Mucosa of gallbladder (tissue), 1 donor: ENCODE measurements at places on chromosomes 7 and 10.

- no peak for DNase-seq
Observed at GRCh38 chr7:100565133-100565571, 8.5 kb downstream of the SAP25 start.

- DNase-seq, result no peak
Observed at GRCh38 chr7:12913002-12913401, 225.6 kb downstream of the ARL4A start.

DNA sequence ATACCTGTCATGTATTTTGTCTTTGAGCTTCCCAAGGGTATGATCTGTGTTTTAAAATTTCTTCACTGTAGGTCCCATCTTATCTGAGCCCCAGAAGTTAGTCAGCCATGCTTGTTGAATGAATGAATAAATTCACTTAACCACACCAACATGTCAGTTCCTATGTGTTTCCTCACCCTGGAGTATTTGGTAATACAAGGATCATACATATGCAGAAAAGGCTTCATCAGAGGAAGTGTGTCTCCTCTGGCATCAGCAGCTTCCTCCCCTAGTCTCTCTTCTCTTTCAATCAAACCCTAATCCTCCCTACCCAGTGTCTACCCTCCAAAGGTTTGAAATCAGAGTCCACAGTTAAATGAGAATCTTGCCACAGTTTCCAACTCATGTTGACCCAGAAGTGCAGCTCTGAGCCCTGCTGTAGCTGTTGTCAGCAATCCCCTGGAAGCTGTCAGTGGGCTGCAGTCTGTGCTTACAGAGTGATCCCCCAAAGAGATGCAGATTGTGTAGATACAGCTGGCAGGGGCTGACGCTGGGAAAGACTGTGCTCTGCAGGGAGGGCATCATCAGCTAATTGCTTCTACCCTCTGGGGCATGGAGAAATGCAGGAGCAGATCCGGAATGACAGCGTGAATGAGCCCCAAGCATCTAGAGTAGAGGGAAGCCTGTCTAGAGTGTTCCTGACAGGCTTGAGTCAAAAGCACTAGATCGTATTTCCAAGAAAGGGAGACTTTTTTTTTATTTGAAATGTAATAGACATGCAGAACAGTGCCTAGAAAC lies 105.0 kb upstream of the WDR11 start:
- DNase-seq, result no peak

DNA sequence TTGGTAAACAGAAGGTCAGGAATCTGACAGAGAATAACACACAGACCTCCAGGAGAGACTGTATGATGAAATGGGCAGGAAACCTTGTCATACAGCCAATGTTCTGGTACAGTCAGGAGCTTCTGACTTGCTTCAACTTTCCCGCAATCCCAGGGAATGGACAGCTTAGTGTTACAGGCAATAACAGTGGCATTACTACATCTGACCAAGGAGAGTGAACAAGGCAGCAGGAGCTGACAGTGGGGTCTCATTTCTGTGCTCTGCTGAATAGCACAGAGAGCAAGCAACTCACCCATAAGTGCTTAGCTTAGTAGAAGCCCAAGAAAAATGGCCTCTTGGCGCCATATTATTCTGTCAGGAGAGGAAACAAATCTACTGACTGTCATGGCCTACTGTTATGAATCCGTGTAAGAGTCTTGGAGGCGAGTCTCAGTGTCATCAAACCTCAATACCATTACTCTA lies 186.2 kb upstream of the MTPN start:
- DNase-seq, result no peak

DNA sequence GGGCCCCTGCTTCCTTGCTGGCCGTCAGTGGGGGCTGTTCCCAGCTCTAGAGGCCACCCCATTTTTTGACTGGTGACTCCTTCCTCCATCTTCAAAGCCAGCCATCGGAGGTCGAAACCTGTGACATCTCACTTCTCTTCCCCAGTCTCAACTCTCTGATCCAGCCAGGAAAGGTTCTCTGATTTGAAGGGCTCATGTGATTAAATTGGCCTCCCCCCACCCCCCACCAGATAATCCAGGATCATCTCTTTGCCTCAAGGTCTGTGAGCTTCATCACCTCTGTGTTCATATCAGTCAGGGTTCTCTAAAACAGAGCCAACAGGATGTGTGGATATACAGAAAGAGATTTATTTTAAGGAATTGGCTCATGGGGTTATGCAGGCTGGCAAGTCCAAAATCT lies 5.6 kb upstream of the RAMP3 start:
- DNase-seq, result no peak

DNA sequence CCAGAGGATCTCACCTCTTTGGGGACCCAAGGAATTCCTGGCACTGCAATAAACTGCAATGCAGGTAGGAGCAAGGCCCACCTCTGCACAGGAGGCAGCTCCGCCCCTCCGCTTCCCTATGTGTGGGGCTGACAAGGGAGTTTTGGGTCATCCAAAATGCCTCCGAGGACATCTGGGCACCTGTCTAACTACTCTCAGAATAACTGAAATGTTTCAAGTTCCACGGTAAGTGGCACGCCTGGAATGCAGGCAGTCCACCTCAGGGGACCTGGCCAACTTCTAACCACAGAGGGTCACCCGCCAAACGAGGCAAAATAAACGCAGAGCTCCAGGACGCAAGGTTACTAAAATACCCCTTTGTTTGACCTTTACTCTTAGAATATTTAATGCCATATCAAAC lies 102.5 kb downstream of the FGFR2 start:
- no peak for DNase-seq

DNA sequence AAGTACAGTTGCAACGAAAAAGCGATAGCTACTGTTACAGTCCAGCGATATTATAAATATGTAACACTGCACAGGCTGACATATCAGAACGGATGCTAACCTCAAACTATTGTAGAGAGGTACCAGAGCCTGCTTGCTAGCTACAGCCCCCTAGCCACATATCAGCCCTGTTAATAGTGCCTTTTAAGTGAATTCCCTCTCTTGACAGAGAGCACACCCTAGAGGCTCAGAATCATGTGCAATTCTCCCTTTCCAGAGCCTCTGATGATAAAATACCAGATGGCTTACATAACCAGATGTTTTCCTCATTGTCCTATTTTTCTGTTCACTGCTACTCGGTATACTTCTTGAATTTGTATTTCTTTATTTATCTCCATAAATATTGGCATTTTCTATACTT lies 960.7 kb upstream of the CELF2 start:
- no peak for DNase-seq

DNA sequence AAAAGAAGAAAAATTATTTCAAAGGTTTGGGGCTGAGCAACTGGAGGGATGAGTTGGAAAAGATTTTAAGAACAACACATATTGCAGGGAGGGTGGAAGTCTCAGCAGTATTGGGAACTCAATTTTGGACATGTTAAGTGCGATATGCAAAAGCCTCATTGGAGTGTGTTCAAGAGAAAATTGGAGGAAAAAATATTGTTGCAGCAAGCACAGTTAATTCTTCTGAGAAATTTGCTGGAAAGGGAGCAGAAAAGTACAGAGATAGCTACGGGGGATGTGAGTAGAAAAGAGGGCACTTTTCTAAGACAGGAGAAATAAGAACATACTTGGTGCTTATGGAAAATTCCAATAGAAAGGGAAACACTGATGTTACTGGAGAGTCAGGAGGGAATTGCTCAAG lies 59.8 kb upstream of the MAGI2 start:
- DNase-seq, result no peak

DNA sequence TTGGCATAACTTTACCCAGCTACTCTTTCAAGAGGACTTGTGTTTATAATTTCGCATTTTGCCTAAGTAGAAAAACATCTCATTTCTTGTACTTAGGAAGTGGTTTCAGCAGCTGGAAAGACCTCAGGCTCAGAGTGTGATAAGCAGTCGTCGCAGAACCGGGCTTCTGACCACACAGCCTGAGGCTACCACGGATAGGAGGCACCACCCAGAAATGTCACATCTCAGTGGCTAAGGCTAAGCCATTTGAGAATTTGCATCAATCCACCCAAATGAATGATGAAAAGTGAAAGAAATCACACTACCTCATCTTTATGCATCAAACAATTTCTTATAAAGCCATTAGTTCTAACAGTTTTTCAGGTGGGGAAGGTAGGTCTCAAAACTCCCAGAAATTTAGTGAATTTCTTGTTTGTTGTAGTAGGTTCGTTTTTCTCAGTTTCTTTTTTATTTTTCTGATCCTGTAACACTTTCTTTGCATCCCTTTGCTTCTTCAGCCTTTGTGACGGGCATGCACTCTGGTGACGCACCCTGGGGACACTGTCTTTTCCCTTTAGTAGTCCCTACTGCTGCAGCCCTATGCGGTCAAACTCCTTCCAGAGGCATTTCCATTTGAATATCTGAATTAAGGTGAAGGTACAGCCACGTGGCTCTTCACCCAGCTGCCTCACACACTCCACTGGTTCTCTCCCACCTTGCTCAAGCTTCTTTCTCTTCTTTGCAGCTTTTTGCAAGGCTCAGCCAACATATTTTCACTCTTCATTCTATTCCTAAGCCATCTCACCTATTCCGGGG lies 68.5 kb downstream of the MAP3K8 start:
- DNase-seq, result peak; percentile 28

DNA sequence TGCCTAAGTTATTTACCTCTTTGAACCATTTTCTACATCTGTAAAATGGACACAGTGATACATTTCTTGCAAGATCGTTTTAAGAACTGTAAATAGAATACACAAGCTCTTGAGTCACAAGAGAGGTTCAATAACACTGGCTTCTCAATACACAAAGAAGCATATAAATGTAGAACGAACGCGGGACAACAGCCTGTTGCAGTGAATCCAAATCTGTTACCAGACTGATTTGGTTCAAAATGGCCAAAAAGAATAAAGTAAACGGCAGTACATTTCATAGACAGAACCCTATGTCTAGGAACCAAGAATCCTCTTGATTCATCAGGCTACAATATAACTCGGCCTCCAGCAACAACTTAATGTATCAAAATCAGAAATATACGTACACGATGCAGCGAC lies 701 bp downstream of the MTPAP start:
- no peak for DNase-seq

- DNase-seq, result no peak
Observed at GRCh38 chr10:96860631-96861277, 28.7 kb downstream of the LCOR start.

DNA sequence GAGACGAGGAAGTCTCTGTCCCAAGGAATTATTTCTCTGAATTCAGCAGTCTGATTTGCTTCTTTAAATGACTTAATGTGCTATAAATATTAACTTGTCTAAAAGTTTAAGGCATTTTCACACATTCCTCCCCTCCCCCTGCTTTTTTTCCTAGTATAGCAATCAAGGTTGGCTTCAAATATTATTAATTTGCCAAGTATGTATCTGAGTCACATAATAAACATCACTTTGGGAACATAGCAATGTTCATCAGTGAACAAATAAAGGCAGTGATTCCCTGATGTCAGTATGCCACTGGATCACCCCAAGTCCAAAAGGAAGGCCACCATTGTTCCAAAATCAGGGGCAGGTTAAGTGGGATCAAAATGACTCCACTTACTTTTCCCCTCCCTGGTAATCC lies 40.5 kb downstream of the PDE6C start:
- no peak for DNase-seq

DNA sequence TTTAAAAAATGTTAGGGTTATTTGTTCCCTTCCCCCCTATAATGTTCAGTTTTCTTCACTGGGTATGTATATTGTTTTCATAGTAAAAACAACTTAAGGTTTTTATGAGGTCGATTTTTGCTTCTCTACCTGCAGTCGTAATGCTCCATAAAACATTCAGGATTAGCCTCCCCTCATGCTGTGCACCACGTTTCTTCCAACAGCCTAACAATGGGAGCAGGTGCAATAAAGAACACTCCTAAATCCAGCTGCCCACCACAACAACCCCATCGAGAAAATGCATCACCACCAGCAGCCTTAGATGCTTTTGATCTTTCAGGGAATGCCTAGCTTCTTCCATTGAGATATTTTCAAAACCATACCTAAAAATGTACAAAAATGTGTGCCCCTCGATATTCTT lies 111.1 kb downstream of the ADAM12 start:
- DNase-seq, result no peak

DNA sequence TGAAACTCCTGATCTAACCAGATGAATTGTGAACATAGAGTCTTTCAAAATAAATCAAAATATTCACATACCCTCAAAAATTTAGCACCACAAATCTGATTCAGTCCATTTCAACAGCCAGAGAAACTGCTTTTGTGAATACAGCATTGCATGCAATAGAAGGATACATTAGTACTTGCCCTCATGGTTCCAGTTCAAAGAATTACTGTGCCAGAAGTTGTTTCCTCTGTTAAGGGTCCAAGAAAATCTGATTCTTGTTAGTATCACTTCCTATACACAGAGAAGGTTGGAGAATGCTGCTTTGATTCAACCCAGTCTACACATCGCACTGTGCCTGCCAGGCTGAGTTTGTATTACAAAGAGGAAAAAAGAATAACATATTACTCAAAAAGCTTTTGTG lies 115.6 kb downstream of the TFEC start:
- DNase-seq, result no peak

GRCh38 chr10:125067764-125068163 lies 92.6 kb downstream of the CTBP2 start:
- no peak for DNase-seq

GRCh38 chr10:20486791-20487190 lies 410.3 kb downstream of the NEBL start:
- no peak for DNase-seq

GRCh38 chr10:70652761-70653657 lies 19.3 kb upstream of the ADAMTS14 start:
- DNase-seq, result peak; percentile 14

DNA sequence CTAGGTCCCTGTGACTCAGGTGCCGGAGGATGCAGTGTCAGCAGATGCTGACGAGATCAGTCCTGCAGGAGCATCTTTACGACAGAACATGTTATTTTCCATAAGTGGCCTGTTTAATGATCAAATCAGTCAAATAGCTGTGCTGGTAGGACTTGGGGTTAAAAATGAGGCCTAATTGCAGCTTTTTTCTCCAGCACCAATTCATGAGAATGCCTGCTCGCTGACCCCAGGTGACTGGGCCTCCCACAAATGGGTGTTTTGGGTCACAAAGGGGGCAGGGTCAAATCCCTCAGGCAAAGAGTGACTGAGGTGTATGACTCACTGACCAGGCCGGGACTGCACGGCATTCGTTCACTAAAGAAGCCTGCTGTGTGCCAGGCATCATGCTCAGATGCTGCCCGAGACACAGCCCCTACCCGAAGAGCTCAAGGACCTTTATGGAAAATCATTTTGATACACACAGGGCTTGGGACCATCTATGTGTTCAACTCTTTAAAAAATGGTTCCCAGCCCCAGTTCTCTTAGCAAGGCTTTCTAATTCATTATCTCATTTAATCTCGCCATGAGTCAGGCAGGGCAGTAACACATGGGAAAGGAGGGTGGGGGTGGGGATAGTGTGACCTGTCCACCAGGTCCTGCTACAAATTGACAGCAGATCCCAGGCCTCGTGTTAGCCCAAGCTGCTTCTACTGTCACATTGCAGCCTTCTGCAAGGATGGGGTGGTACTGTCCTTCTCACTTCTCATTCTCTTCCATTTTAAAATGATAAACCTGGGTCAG lies 21.1 kb downstream of the ZNF775 start:
- no peak for DNase-seq

DNA sequence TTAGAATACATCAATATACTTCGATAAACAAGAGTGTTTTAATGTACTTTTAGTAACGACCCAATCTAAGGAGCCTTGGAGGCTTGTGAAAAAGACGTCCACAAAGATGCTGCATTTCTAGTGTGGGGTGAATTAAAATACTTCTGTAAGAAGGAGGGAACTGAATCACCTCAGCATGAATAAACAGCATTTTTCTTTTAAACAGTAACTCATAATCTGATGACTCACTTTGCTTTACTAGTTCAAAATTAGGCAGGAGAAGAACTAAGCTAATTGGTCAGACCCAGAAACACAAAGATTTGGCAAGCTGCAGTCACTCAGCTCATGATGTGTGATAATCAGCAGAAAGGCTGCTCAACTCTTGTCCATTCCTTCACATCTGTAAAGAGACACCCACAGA lies 24.2 kb downstream of the NCOA4 start:
- DNase-seq, result no peak
